ENCODE measurements at places on chromosomes 1 and 21. TPM values are rescaled to one million over a fixed set of nuclear protein-coding genes. Genes with fewer than 3 reads are reported as not detected.

DNA sequence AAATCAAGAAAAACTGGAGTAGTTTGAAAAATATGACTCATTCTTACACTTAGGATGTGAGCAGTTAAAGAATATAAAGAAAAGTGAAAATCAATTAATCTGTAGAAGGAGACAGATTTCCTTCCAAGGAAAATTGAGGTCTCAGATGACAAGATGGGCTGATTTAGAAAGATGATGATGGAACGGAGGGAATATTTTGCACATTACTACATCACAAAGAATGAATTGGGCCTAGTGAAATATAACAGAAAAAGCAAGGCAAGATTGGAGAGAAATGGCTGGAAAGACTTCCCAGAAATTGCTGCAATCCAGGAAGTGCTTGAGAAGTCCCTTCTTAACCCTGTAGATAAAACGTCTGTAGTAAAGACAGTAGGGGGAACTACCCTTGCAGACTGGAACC lies 169.1 kb upstream of the SYT6 start:
- no peak for DNase-seq

Gene SLC16A4
- total RNA-seq = 15.3 TPM

DNA sequence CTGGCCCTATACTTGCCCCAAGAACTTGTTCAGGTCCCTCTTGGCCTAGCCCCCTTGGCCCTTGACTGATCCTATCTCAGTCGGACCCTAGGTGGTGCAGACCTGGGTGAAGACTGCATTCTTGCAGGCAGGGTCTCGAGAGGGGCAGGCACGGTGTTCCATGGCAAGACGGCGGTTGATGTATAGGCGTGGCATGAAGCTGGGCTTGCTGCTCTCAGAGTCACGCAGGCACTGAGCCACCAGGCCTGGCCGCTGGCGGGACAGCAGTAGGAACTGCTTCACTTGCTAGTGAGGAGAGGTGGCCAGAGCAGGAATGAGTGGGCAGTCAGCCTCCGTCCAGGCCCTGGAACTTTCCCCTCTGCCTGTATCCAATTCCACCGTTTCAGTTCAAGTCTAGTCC lies 3.8 kb downstream of the HECTD3 start:
- no peak for DNase-seq

GRCh38 chr1:247440001-247440620 lies 17.8 kb downstream of the OR2B11 start:
- DNase-seq = no peak

- no peak for DNase-seq
These were observed at the start of gene LAMC2 for GRCh38 chr1:183185941-183186490. Gene LAMC2, plus strand, starts transcription at chr1:183186264. Its CDS starts 89 bp downstream, at chr1:183186353.

Gene TUT4
- total RNA-seq = 18.4 TPM

- DNase-seq = no peak
These were observed 114.3 kb upstream of the ZNF678 start for GRCh38 chr1:227449051-227449450.

Gene DDR2
- total RNA-seq = 41.5 TPM

GRCh38 chr1:151511636-151512215 lies 539 bp downstream of the CGN start:
- DNase-seq = no peak

Gene ST6GALNAC3
- 34.6 TPM for total RNA-seq

Gene FAM151A
- not detected for total RNA-seq

Gene RYR2
- total RNA-seq = not detected

DNA sequence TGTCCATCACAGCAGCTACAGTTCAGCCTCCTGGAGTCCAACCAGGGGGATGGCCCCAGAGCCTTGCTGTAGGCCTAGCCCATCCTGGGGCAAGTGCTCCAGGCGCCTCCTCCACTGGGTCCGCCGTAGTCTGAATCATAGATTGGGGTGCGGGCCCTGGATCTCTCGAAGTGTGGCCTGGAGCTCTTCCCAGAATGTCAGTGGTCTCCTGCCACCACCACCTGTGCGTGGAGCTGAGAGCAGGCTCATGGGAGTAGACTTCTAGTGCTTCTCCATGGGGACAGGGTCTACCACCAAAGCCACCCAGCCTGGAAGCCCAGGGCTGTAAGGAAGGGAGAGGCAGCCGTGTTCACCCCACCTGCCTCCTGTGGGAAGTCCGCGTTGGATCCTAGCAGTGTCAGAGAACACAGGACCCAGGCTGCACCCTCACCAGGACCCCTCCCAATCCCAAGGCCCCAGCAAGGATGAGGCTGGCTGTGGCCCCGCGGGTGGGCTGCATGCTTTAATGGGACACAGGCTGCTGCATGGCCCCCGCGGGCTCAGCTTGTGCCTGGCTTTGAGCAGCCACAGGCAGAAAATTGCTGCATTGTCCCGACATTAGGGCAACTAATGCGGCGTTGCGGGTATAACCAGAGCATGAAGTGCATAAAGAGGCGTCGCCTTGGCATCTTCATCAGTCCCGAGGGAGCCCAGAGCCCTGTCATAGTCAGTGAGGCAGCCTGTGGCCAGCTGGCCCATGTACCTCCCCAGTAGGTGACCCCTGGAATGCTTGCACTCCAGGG lies 735 bp upstream of the HES3 start:
- DNase-seq = no peak

DNA sequence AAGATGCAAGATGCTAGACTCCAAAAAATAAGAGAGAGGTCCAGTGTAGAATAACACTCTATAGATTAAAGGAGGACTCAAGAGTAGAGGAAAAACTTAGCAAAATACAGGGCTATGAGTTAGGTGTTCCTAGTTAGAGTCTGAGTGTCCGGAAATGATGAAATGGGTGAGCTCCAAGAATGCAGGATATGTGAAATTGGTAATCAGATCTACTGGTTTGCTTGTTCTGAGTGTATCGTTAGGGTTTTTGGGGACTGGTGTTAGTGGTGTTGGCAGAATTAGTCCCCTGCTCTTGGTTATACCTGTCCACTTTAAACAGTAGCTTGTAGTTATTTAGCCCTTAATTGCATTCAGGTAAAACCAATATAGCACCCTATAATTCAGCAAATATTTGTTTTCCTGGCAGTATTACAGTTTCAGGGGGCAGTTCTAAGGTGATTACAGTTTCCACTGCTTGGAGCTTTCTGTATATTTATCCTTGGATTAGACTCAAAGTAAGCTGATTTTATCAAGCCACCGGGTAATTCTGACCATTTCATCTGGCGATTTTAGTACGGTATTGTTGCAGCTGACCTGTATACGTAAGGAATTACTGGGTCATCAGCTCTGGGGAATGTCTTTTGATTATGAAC lies 332.7 kb downstream of the CHRM3 start:
- no peak for DNase-seq

Gene HES3
- not detected for total RNA-seq

DNA sequence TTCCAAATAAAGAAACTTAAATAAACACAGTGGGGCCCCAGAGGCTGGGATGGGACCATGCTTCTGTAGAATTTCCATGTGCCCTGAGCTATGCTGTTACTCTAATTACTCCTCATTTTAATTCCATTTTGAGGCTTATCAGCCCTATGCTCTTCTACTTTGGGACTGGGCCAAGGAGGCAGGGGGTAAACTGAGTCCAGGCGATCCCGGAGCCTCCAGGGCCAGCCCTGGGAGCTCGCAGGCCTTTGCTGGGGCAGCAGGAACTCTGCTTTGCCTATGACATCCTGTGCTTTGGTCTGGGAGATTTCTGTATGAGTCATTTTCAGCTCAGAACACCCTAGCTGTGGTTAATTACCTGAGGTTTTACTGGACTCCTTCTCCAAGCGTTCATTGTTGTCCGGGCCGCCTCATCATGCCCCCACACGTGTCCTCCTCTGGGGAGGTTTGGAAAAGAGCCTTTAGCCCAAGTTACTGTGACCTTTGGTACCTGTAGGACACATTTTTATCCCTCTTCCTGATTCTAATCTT lies 95.7 kb downstream of the RHOU start:
- no peak for DNase-seq

- no peak for DNase-seq
These were observed 88.6 kb downstream of the SELENOF start for GRCh38 chr1:86825319-86825718.

GRCh38 chr1:180211860-180212229 lies 18.2 kb upstream of the LHX4 start:
- DNase-seq = no peak

- no peak for DNase-seq
These were observed 168.4 kb upstream of the C21orf91 start for GRCh38 chr21:17987382-17988101.

Gene CELA3A
- not detected for total RNA-seq

Gene TFF2
- not detected for total RNA-seq

GRCh38 chr1:15277447-15277838 lies 30.4 kb downstream of the FHAD1 start:
- no peak for DNase-seq

Gene KCNJ15
- 0.04 TPM for total RNA-seq

DNA sequence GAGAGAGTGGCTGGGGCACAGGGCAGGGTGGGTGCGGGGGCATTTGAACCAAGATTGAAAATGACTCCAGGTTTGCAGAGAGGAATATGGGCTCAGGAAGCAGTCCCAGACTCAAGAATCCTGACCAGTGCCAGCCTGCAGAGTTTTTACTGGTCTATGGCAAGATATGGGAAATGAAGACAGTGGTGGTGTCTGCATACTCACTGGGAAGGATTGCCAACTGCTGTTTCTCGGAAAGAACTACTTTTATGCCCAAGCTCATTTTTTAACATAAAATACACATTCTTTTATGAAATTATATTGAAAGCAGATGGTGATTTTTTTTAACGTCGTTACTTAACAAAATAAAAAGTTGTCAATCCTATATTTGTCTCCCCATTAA lies 401.8 kb downstream of the CAMTA1 start:
- no peak for DNase-seq

DNA sequence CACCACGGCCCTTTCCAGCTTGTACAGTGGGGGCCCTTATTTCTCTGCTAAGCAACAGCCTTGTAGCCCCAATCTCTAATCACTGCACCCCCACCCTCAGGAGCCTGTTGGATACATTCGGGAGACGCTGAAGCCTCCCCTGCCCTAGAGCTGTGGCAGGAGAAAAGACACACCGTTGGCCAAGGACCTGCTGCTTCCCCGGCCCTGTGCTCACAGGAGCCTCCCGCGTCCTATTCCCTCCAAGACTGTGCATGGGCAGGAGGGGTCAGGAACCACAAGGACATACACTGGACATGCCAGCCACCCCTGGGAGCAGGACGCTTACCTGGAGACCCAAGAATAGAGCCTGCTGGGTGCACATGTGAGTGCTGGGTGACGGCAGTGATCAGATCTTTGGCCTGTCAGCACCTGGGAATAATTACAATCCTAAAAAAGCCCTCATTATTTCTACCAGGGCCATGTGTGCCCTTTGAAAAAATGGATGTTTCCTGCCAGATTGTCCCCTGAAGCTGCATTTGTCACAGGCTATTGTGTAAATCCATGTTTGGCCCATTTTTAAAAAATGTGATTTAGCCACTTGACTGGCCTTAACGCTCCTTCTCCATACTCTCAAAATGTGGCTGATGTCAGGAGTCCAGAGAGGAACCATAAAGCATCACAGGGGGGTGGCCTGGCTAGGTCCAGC lies 590.6 kb downstream of the MATN1 start:
- no peak for DNase-seq

DNA sequence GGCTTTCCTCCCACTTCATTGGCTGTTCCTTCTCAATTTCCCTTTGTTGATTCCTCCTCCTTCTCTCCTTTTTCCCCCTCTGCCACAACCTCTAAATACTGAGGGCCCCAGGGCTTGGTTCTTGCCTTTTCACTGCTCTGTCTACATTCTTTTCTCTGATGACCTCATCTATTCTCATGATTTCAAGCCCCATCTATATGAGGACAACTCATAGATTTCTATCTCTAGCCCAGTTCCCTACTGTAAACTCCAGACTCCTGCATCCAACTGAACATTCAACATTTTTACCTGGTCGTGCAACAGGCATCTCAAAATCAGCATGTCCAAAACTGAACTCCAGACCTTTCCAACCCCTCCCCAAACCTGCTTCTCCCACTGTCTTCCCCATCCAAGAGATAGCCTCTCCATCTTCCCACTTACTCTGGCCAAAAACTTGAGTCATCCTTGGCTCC lies 11.5 kb upstream of the SLC9A1 start:
- DNase-seq = no peak

GRCh38 chr1:80367058-80367457 lies 1360.5 kb upstream of the ADGRL4 start:
- DNase-seq = no peak

Gene VANGL2
- total RNA-seq = not detected

DNA sequence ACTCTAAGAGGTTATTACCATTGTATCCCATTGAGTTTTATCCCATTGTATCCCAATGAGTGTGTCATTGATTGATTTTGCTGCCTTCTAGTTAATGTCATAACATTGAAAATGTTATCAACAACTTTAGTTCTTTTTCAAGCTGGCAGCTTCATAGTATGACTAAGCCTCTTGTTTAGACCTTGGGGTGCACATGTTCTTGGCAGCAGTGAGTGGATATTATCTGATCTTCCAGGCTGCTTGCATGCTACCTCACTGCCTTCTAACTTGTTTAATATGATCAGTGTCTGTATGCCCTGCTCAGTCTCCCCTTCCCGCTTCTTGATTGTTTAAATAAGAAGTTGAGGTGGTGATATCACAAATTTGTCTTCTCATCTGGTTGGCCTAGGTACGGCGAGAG lies 24.6 kb downstream of the NTPCR start:
- no peak for DNase-seq

Gene PER3
- total RNA-seq = 1.7 TPM

DNA sequence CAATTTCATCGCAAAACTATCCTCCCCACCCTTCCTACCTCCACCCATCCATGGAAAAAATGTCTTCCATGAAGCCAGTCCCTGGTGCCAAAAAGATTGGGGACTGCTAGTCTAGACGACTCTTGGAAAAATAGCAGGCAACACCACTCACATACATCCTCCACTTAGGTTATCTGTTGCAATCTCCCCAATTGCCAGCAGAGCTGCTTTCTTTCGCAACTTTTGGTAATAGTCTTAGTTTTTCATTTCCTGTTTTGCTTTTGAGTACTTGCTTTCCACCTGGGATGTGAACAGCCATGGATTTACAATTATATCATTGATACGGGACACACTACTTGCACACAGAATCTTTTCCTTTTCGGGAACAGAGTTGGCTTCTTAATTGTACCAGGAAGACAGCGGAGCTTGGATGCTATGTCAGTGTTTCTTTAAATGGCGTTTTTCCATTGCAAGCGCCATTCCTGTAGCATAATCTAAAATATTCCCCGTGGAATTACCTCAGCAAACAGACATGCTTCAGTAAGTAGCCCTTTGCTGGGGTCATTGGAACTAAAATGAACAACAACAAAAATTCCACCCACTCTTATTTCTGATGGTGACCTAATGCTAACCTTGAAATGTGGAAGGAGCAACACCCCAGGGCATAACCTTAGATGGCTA lies 183.3 kb upstream of the ADGRL2 start:
- no peak for DNase-seq

- no peak for DNase-seq
These were observed 112.7 kb upstream of the WNT4 start for GRCh38 chr1:22255341-22256212.

GRCh38 chr1:94504601-94505000 lies 37.0 kb downstream of the F3 start:
- DNase-seq = no peak

GRCh38 chr1:198417039-198417438 lies 123.4 kb downstream of the ATP6V1G3 start:
- no peak for DNase-seq

GRCh38 chr1:164261691-164262240 lies 297.2 kb upstream of the PBX1 start:
- no peak for DNase-seq

Gene CD52
- total RNA-seq = not detected

Gene PTPN7
- 0.40 TPM for total RNA-seq

GRCh38 chr1:189929501-189930099 lies 548.1 kb downstream of the BRINP3 start:
- DNase-seq = no peak

GRCh38 chr21:35204125-35204524 lies 155.0 kb upstream of the RUNX1 start:
- DNase-seq = no peak

Gene PEAR1
- total RNA-seq = 15.8 TPM

GRCh38 chr1:234478152-234478480 lies 863 bp downstream of the TARBP1 start:
- DNase-seq = no peak

Measured in pulmonary artery endothelial cell (primary cell).